ENCODE measurements at places on chromosomes 2 and 18.

- DNase-seq, result no peak
Measured at GRCh38 chr2:83827618-83828017, 631.5 kb downstream of the SUCLG1 start.

DNA sequence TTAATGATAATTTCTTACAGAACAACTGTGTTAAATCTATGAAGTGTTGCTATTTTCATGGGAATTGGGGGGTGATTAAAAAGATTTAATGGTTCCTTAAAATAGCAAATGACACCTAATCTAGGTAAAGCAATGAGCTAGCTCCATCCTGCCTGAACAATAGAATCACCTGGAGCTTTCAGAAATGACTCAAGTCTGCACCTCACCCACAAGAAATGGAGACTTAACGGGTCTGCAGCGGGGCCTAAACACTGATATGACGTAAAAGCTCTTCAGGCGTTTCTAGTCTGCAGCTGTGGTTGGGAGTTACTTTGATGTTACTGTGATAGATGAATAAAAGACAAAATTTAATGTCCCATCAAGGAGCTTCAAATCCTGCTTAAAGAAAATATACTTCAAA, 328.2 kb downstream of the RND3 start:
- DNase-seq, result no peak

- no peak for DNase-seq
Measured at GRCh38 chr2:112600634-112601033, 16.2 kb downstream of the CHCHD5 start.

GRCh38 chr2:47288864-47289263, 114.1 kb upstream of the MSH2 start:
- DNase-seq, result no peak

DNA sequence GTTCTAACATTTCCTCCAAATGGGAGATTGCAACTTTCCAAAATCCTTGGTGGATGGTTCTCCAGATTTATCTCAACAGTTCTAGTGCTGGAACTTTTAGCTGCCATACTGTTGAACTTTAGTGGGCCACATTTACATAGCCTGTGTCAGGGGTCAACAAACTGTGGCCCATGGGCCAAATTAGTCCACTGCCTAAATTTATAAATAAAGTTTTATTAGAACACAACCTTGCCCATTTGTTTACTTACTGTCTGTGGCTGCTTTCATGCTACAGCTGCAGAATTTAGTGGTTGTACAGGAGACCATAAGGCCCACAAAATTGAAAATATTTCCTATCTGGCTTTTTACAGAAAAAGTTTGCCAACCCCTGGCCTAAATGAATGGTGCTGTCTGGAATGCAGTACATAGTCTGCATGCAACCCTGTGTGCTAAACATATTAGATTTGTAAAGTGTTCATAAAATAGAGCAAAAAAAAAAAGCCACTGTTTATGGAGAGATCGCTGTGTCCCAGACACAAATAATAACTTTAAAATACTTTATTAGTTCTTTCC, 30.3 kb downstream of the MGAT5 start:
- DNase-seq, result no peak

- DNase-seq, result no peak
Measured at GRCh38 chr18:21943456-21943855, 202.9 kb downstream of the MIB1 start.

DNA sequence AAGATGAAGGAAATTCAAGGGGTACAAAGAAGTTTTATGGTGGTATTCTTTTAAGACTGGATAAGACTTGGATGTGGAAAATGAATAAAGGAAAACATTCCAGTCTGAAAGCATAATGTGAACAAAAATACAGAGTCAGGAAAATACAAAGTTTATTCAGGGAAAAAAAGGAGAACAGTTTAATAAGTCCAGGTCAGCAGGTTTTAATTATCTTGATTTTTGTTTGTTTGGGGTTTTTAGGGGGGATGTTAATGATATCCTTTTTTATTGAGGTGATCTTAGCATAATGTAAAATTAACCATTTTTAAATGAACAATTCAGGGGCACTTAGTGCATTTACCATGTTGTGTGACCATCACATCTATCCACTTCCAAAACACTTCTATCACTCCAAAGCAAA, 80.6 kb downstream of the NBAS start:
- DNase-seq, result no peak

GRCh38 chr18:78447211-78447610, 532.4 kb upstream of the SALL3 start:
- no peak for DNase-seq

DNA sequence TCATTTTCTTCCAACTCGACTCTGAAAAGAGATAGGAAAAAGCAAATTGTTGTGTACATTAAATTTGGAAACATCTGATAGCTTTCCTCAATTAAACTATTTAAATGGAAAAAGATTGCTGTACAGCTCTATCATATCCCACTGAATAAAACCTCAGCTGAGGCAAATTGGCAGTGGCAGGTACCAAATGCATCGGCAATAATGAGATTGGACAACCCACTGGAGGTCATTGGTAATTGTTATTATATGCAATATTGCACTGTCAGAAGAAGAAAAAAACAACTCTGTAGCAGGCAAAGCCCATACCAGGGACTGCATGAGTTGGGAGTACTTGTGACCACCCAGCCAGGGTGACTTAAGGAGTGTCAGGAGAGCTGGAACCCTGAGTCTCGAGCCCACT, 291.6 kb upstream of the SKOR2 start:
- no peak for DNase-seq

- DNase-seq, result no peak
Measured at GRCh38 chr2:79824086-79824786, 311.4 kb downstream of the CTNNA2 start.

DNA sequence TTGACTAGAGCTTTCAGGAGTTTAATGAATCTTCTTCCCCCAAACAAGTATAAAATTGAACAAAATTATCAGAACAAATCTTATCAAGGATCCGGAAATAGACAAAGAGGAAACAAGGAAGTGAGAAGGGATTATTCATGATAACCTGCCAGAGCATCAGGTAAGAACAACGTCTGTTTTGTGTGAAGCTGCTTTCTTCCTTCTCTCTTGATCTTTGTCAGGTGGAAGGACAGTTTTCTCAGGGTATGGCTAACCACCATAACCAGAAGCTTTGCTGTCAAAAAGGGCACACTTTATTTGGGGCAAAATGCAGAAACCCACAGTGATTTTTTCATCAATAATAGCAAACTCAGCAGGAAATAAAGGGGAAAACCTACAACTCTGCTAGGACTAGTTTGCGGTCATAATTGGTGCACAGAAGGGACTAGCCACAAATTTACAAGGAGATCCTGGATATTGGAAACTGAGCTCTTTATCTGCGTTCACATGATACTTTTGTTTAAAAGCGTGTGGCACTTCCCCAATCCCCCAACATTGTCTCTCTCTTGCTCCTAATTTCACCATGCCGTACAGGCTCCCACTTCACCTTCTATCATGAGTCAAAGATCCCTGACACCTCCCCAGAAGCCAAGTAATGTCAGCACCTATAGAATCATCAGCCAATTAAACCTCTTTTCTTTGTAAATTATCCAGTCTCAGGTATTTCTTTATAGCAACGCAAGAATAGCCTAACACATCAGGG, 124.2 kb downstream of the FSIP2 start:
- no peak for DNase-seq

Data from stimulated activated CD4-positive, alpha-beta T cell treated with anti-CD3 and anti-CD28 coated beads, Interleukin-4, amount 100 ng/mL, for 1 hour (primary cell).